Thoracic aorta (tissue), 2 donors: ENCODE measurements at places on chromosomes 12 and 14. TPM values are rescaled to one million over a fixed set of nuclear protein-coding genes. Genes with fewer than 3 reads are reported as not detected.

DNA sequence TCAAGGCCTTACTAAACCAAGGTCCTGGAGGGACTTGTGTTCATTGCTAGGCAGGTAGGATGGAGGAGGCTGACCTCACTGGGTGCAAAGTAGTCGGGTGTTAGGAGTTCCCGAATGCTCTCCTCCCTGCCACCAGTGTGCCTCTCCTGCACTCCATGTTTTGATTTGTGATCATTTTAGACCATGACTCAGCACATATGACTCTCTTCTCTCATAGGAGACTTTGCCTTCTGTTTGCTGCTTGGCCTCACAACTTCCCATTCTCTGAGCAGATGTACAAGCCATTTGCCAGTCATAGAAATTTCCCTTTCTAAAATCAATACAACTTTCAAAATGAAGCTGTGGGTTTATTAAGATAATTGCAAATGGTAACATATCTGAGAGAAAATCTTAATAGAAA lies 46.6 kb upstream of the LRIG3 start:
- no peak for DNase-seq

GRCh38 chr12:108857158-108857407 lies 300 bp downstream of the SSH1 start:
- DNase-seq, result no peak

GRCh38 chr12:22635812-22636211 lies 10.8 kb downstream of the ETNK1 start:
- DNase-seq, result no peak

DNA sequence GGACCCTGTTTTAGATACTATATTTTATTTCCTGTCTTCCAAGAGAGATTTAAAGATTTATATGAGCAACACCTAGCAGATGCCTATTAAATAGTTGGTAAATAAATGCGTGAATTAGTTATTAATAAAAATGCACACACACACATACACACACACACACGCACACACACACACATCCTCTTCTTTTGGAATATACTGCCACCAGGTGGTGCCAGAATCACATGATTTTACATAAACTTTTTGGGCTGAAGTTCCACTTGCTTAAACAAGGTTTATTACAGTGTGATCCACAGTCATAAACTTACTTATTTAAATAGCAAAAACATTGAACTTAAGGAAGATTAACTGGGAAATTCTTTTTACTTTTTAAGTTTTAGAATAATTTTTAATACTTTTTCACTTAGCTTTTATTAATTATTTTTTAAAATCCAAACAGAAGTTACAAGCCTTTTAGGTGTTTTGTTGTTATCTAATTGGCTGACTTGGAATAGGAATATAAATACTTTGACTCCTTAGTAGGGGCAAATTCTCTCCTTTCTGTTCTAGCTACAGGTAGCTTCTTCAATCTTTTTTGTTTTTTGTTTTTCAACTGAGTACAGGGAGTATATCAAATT lies 17.5 kb downstream of the RAD51B start:
- DNase-seq, result no peak

- no peak for DNase-seq
Observed at GRCh38 chr12:53674977-53675700, 744 bp downstream of the ATP5MC2 start.

GRCh38 chr14:96953087-96953874 lies 156.1 kb downstream of the VRK1 start:
- no peak for DNase-seq

DNA sequence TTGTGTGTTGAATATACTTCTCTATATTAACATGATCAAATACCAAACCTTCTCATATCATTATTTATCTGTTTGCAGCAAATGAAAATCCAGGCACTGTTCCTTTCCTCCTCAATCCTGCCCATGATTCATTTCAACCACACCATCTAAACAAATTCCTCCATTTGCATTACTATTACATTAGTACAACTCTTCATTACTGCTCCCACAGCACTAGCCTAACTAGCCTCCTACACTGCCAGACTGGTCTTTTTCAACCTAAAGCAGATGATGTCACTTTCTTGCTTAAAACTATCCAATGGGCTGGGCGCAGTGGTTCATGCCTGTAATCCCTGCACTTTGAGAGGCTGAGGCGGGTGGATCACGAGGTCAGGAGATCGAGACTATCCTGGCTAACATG lies 117.3 kb upstream of the MYF6 start:
- no peak for DNase-seq

DNA sequence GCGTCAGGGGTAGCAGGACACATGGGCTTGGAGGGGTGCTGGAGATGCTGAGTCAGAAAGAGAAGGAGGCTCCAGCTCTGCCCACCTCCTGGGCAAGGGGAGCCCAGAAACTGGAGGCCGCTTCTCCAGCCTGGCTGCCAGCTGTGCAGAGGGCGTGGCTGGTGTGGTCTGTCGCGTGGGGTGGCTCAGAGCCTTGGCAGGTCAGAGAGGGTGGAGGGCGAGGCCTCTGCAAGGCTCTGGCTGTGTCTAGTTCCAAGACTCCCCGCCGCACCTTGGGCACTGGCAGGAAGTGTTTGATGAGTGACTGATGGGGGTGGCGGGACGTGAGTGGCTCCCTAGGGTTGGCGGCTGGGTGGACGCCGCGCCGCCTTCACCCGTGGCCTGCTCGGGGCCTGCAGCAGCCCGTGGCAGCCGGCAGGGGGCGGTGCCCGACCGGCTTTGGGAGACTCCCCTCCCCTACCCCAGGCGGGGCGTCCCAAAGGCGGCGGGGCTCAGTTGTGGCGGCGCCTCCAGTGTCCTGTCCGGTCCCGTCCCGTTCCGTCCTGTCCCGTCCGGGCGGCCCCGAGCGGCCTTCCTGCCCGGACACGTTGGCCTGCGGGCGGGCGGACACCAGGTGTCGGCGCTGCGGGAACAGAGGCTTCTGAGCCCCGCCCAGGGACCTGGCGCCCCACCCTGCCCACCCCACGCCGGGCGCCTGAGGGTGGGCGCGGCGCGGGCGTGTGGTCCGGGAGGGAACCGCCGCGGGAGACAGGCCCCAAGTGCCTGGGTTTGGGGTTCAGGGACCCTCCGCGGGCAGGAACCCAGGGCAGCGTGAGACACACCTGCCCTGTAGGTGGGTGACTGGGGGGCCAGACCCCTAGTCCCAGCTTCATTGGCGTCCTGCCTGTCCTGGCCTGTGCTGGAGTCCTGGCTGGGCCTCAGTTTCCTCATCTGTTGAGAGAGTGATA lies 39.7 kb downstream of the KRT80 start:
- DNase-seq, result no peak

GRCh38 chr12:63795032-63795687 lies 15.5 kb downstream of the RXYLT1 start:
- DNase-seq, result no peak

DNA sequence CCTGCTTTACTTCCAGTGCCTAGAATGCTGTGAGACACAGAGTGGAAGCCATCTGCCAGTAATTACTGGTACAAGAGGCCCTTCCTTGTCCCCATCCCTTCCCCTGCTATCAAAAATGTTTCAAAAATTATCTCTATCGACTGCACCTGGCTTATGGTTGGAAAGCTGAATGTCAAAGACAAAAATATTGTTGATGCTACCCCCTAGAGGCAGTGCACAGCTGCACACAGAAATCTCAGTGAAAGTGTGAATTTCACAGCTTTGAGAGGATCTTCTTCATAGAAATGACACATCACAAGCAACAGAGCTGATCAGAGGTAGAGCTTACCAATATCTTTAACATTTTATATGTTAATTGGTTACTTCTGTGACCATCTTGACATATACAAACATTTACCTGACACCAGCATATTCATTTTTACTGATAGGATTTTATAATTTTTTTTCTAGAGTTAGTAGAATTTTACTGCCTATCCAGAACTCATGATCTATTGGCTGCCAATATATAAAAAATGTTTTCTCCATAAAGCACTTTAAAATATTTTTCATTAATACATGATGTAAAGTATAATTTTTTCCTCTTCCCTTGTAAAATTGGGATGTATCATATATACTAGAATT lies 138.0 kb downstream of the AACS start:
- no peak for DNase-seq

The GPHB5 gene
- not detected for total RNA-seq

The SERPINA9 gene
- total RNA-seq, result not detected

The TSFM gene
- 19.3 TPM for total RNA-seq

The TAS2R30 gene
- total RNA-seq, result 15.1 TPM

The CRACR2A gene
- 2.2 TPM for total RNA-seq

The EPYC gene
- total RNA-seq, result not detected
